NCI-H774 (cell line): ENCODE measurements at places on chromosomes 13 and 19.

- DNase-seq: no peak
Measured at GRCh38 chr13:41691274-41691673, 233.9 kb downstream of the RGCC start.

DNA sequence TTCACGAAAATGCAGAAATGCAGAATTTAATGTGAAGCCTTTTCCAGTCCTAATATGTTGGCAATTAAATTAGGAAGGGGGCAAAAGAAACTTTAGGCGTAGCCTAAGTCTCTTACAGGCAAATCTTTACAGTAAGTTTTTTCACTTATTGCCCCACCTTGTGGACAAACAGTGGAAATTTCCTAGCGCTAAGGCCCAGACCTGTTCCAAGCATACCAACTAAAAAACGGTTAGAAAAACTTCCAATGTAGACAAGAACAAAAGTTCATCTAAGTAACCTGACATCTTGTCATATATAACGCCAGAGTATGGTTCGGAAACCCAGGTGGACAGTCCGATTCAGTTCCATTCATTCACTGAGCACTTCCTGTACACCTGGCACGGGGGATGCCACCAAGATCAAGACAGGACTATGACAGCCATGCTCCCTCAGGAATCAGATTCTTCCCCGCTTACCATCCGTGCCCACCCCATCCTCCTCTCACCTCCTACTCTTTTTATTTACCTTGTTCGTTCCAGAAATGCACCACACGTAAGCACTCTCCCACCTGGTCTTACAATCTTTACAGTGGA, 4.9 kb downstream of the ZAR1L start:
- DNase-seq: no peak

- DNase-seq: no peak
Measured at GRCh38 chr13:113555141-113555540, 29.4 kb upstream of the TFDP1 start.

DNA sequence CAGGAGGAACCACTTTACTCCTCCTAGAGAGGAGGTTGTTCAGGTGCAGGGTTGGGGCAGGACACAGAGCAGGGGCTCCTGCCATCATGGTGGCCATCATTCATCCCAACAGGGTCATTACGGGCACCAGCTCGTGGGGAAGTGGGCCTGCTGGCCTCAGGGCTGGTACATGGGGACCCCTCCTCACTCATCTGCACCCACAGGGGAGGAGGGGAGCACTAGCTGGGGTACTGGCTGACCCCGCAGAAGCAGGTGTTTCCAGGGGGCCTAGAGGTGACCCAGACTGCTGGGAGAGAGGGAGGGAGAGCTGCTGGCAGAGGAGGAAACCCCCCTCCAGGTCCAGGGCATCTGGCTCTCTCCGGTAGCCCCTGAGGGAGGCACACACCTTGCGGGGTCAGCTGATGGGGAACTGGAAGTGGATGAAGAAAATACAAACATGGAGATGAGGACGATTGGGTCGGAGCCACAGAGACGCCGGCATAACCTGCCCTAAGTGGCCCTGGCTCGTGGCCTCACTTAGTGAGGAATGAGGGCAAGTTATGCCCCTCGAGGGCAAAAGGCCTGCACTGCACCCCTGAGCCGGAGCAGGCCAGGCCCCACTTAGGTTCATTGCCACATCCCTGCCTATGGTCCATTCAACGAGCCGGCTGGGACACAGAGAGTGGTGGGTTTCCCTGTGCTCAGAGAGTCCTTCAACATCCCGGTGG, 76.2 kb downstream of the SOX1 start:
- DNase-seq: no peak

- no peak for DNase-seq
Measured at GRCh38 chr19:3548606-3549005, 8.8 kb downstream of the MFSD12 start.

GRCh38 chr13:51308781-51309180, 30.7 kb upstream of the SERPINE3 start:
- no peak for DNase-seq

- DNase-seq: no peak
Measured at GRCh38 chr19:54302257-54302656, 10.7 kb downstream of the LILRA5 start.

GRCh38 chr13:104426435-104426834, 1360.2 kb upstream of the SLC10A2 start:
- no peak for DNase-seq

DNA sequence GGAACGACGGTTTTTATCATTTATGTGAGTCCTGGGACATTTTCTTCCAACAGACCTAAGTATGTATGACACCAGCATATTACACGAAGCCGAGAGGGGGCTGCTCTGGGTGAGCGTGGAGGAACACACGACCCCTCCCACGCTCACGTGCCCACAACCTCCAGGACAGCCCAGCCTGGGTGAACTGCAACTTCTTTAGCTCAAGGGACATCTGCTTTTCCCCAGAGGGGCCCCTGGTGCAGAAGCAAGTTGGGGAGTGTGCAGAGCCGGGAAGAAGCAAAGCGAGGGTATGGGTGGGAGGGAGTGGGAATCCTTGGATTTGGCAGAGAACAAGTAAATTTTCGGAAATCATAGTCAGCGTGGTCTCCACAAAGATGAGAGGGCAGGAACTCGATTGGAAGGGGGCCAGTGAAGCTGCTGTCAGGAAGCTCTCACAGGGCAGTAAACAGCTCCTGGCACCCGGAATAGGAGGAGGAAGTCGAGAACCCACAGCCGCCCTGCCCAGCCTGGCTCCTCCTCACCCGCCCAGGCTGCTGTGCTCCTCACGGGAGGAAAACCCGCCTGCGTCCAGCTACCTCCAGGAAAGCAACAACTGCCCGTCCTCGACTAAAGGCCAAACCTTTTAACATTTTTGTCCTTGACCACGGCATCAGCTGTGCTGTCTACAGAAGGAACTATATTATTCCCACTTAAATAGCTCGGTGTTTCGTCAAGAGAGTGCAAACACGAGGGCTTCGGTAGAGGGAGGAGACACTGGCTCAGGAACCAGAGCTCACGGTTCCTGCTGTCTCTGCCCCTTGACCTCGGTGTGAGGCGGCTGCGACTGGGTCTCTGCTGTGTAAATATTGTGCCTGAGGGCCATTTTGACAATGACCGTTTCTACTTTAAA, 17.2 kb upstream of the CFAP97D2 start:
- no peak for DNase-seq

- DNase-seq: no peak
Measured at GRCh38 chr13:43402380-43402779, 379.0 kb downstream of the DNAJC15 start.

DNA sequence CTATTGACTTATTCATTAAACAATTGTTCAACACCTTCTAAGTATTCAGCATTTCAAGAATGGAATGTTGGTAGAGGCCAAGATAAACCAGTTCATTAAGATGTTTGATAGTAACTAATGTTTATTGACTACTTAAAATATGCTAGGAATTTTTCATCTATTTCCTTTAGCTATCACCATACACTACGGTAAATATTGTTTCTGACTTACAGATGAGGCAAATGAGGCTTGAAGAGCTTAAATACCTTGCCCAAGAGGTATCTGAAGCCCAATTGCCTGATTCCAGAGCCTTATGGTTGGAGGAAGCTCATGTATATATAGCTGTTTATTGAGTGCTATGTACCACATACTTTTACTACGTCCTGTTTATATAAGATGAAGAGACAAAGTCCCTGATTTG, 286.2 kb downstream of the NDFIP2 start:
- no peak for DNase-seq

DNA sequence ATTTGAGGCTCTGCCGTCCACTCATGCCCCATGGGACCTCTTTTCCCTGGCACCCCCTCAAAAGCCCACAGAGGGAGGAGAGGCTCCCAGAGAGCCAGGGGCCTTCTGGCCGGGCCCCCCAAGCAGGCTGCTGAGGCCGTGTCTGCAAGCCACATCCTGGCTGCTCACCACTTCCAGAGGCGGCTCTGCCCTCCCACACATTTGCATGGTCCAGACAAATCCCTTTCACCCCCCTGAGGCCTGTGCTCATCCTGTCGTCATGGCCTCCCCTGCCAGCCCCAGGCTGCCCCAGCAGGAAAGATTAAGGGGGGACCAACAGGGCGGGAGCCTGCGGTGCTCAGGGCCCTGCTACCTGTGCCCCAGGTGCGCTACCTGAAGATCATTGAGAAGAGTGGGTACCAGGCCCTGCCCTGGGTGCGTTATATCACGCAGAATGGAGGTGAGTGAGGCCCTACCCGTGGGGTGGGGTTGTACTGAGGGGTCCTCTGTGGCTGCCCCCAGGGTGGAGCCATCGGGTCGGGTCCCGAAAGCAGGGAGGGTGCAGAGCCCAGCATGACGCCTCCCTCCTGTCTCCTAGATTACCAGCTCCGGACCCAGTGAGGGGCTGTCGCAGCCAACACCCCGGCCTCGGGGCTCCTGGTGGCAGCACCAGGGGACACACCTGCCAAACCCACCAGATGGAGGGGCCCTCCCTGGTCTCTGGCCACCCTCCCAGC, 36.3 kb downstream of the AP1M1 start:
- DNase-seq: no peak

DNA sequence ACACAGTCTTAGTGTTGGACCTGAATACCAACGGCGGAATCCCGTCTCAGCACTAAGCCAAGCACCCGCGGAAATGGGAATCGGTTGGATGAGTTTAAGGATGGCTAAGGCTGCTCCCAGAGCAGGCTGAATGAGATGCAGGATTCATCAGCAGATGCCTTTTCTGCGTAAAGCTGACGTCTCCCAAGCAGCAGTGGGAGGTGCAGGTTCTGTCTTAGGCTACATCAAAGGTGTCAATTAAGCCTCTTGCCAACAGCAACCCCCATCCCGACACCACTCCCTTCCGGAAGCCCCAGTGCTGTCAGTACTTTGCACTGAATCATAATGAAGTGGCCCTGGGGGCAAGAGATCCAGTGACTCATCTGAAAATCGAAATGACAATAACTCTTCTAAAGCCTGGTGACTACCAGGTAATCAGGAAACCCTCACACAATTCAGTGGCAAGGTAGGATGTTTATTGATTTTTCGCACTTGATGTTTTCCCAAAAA, 275.6 kb downstream of the DCLK1 start:
- no peak for DNase-seq

DNA sequence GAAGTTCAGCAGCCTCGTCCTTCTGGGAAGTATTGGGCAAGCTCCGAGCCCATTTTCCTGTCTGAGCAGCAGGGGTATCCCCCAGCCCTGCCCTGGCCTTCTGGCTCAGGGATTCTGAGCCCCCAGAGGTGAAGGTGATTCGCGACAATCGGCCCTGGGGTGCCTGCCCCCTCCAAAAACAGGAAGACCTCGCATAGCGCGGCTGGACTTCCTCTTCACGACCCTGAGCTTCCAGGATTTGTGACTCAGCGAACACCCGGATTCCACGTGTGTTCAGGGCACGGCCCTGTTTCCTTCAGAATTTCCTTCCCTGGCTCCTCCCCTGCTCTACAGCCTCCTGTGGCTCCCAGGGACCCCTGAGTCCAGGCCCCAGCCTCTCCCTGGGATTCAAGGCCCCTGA, at the start of gene SEMA6B:
TSS of gene SEMA6B (minus strand) at position 116 of the 400 bp plus-strand sequence. CDS start 1,227 bp downstream, outside the sequence.
- DNase-seq: no peak

DNA sequence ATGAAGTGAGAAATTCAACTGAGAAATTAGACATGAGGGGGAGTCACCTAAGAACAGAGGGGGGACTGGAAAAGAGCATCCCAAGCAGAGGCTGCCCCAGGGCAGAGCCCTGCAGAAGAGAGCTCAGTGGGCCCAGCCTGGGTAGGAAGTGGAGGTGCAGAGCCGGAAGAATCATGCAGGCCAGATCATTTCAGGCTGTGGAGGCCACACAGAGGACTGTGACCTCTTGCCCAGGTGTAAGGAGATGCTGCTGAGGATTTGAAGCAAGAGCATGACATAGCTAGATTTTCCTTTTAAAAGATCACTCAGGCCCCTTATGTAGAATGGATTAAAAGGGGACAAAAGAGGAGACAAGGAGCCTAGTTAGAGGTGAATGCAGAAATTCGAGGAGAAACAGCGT, 63.9 kb upstream of the SPATA13 start:
- DNase-seq: no peak

- no peak for DNase-seq
Measured at GRCh38 chr19:3712663-3713611, 4.8 kb downstream of the TJP3 start.

DNA sequence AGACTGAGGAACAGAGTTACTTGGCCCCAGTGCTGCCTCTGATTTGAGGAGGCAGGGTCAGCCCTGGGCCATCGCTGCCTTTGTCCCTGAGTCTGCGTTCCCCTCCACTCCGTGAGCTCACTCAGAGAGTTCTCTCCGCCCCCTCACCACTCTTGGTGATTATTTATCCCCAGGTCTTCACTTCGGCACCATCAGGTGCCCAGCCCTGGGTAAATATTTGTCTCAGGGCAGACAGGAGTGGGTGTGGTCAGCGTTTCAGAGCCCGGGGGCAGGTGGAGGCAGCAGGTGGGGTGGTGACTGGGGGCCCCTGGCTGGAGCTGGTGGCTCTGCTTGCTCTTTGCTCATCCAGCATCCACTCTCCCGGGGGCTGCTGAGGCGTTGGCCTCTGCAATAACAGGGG, 20.6 kb downstream of the PPP1R37 start:
- peak; percentile 91 for DNase-seq

- DNase-seq: peak; percentile 33
Measured at GRCh38 chr13:84563611-84564010, 681.3 kb upstream of the SLITRK1 start.
